Sciatic nerve (tissue), 2 donors: ENCODE measurements at places on chromosomes 7 and 10.

GRCh38 chr10:27344568-27345454, 104.2 kb upstream of the ACBD5 start:
- no peak for DNase-seq

DNA sequence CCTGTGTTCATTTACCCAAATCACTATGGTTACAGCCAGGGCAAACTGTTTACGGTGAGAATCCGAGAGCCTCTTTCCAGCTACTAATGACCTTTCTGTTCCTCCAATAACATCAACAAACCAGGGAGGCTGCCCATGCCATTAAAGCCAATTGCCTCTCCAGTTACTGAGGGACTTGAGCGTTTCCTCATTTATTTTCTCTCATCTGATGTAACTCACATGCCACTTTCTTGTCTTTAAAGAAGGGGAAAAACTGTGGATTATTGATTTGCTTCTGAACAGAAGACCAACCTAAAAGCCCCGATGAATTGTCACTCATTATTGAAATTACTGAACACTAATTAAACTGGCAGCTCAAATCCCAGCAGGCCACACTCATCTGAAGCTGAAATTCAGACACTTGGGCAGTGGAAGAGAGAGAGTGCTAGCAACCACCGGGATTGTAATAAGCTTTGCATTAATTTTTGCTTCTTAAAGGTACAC, 595.8 kb upstream of the MKI67 start:
- DNase-seq, result no peak

DNA sequence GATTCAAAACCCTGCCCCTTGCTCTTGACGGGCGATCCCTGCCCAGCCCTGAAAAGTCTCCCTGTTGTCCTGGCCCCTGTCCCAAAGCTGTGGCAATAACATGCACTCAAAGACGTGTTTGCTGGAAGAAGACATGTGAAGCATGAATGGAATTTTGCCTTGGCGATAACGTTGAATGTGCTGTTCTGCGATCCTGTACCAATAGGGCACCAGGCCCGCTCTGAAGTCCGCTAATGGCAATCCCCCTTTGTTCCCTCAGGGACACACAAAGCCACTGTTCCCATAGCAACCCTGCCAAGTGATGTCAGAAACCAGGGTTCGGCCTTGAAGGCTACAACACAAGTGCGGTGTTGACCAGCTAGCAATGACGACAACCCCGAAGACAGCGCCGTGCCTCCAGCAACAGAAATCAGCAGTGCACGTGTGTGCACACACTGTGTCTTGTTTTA, 284.6 kb downstream of the KLF6 start:
- DNase-seq, result peak; percentile 81

- no peak for DNase-seq
Observed at GRCh38 chr7:140261522-140261921, 84.7 kb upstream of the KDM7A start.

- no peak for DNase-seq
Observed at GRCh38 chr7:47580811-47581331, 1.0 kb downstream of the TNS3 start.

DNA sequence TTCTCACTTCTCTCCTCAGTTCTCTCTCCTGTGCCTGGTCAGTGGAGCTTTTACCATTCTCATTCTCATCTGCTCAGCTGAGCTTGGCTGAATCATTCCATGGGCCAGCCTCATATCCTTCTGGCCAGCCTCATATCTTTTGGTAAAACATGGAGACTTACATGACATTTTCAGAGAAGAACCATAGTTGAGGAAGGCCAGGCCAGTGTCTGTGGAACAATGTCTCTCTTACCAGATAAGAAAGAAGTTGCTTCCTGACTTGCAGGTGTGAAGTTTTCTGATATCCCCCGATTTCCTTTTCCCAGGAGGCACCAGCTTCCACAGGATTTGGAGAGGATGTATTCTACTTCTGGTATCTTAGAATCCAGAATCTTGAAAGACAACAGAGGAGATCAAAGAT, 24.7 kb downstream of the ST7 start:
- no peak for DNase-seq

DNA sequence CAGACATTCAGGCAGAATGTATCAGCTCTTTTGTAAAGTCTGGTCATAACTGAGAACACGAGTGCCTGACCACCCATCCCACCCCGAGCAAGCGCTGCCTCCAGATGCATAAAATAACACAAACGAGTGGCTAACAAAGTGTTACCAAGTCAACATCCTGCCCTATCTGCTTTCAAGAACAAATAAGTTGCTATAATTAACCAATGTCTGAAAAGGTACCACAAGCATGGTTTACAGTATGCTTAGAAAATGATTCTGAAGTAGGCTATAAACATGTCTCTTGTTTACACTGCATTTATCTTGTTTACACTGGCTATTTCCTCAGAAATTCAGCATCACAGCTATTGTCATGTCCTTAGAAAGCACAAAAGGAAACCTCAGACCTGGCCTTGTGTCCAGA, 49.5 kb downstream of the PIK3AP1 start:
- no peak for DNase-seq

DNA sequence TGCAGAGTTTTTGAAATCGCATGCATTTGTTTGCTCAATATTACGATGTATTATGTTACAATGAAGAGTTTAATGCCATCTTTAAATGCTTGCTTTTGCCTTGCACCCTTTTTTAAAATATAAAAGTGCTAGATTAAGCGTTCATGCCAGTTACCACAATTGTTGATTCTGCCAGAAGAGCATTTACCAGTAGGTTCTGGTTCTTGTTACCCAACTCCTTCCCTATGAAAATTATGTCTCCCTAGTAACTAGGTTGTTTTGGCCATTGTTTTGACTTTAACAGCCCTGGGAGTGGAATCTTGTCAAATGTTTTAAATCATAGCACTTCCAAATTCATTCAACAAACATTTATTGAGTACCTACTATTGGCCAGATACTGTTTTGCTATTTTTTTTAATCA, 32.8 kb upstream of the CDK14 start:
- DNase-seq, result no peak

DNA sequence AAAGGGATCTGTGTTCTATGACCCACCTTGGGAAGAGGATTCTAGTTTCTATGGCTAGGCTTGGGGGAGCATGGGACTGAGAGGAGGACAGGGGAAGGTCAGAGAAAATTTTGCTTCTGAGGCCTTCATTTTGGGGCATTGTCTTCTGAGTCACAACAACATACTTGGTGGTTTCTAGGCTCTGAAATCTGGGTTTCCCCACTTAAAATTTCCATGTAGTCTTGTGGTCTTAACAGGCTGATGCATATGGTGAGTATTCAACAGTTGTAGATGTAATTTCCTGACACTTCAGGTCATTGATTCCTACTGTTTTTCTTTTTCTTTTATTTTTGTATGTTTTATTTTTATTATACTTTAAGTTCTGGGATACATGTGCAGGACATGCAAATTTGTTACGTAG, 88.5 kb downstream of the ANKRD7 start:
- no peak for DNase-seq

GRCh38 chr7:16822029-16822428, 17.2 kb upstream of the AGR2 start:
- DNase-seq, result no peak

- DNase-seq, result no peak
Observed at GRCh38 chr7:165661-166337, 26.6 kb upstream of the FAM20C start.

DNA sequence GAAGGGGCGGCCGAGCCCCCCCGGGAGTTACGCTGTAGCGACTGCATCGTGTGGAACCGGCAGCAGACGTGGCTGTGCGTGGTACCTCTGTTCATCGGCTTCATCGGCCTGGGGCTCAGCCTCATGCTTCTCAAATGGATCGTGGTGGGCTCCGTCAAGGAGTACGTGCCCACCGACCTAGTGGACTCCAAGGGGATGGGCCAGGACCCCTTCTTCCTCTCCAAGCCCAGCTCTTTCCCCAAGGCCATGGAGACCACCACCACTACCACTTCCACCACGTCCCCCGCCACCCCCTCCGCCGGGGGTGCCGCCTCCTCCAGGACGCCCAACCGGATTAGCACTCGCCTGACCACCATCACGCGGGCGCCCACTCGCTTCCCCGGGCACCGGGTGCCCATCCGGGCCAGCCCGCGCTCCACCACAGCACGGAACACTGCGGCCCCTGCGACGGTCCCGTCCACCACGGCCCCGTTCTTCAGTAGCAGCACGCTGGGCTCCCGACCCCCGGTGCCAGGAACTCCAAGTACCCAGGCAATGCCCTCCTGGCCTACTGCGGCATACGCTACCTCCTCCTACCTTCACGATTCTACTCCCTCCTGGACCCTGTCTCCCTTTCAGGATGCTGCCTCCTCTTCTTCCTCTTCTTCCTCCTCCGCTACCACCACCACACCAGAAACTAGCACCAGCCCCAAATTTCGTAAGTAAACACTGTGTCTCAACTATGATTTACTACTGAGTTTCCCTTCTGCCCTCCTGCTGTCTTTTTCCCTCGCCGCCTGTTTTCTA, 666 bp downstream of the NRG3 start:
- no peak for DNase-seq

GRCh38 chr7:35336444-35336843, 82.5 kb upstream of the TBX20 start:
- no peak for DNase-seq

DNA sequence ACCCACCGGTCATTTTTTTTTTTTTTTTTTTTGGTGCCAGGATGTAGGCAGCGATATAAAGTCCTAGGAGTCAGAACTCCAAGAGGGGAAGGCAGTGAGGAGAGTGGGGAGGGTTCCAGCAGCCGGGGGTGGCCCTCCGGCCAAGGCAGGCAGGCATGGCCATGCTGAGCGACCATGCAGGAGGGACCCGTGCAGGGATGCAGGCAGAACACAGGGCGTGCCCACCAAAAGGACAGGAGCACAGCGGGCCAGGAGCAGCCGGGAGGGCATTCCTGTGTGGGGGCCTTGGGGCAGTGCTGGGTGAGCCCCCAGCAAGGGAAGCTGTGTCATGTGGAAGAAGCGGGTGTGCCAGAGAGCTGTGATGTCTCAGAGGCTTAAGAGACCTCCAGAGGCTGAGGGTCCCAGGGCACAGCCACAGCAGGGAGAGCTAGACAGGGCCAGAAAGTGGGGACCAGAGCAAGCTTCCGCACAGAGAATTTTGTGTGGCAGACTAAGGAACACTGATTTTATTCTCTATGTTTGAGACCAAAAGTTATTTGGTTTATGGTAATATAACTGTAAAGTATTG, 5.7 kb downstream of the ZFAND2A start:
- no peak for DNase-seq

DNA sequence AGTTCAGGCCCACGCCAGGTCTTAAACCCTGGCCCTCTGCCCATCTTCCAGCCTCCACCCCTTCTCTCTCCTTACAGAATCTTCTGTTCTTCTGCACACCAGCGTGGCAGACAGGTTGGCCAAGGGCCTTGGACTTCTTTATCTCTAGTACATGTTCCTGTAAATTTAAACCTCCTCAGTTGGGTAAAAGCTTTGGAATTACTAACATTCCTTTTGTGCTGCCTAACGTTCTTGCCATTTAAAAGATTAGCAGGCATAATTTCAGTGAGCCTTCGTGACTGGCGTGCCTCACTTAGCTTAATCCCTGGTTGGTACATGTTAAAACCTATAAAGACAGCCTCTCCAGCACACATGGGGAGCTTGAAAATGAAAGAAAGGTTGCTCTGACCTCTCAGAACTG, 192.2 kb downstream of the CUX1 start:
- no peak for DNase-seq

- no peak for DNase-seq
Observed at GRCh38 chr10:69362471-69362954, 54.2 kb downstream of the TACR2 start.

GRCh38 chr7:73560109-73560835, 2.8 kb upstream of the BCL7B start:
- no peak for DNase-seq

DNA sequence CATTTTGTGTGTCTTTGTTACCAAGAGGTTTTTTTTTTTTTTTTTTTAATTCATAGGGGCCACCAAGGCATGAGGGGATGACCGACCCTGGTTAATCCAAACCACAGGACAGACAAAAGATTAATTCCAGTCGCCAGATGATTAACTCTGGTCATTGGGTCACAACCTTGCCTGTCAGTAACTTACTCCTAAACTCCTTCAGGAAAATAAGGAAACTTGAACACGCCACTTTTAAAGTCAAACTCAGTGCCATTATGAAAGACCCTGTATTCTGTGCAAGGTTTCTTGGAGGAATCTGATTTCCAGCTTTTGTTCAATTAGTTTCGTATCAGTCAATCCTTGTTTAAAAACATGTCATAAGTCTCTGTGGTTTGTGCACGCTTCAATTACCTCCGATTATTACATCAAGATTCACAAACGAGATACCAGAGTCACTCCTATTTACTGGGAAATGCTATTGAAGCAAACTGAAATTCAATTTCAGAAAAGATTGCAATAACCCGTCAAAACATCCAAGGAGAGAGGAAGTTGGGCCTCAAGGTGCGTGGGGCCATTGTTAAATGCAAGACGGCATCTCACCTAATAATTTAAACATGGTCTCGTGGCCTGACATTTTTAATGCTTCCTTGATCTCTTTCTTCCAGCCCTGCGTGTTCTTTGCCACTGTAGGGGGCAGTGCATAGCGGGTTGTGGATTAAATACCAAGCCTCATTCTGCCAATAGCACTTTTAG, 44.0 kb downstream of the NRP1 start:
- DNase-seq, result no peak

DNA sequence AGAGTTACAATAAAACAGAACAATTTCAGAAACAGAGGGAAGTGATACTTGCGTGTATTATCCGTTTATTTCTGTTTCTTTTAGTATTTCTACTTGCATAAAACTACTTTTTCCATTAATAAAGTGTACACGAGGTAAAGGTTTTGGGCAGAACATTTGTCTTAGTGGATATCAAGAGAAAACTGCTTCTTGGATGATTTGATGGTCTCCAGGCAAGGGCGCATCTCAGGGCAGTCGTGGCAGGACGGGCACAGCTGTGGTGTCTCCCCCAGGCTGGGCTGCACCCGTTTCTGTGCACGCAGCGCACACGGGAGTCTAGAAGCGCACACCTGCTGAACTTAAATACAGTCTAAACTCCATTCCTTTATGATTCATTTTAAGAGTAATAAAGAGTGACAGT, 23.4 kb upstream of the RNF32 start:
- no peak for DNase-seq

DNA sequence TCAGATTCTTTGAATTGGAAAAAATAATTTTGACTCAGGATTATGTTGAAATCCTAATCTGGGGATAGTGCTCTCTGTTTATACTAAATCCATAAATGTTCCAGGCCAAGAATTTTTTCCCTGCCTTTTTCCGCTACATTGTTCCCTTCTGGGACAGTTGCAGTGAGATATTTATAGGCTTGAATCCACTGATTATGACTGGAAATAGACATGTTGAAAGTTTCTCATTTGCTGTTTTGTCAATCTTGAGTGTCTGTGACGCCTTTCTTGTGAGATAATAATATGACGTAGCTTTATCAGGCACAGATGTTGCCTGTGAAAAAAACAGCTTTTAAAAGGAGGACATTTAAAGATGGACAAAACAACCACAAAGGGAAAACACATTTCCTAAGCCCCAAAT, 155.9 kb downstream of the ARID5B start:
- no peak for DNase-seq

- DNase-seq, result no peak
Observed at GRCh38 chr10:30436191-30436611, 2.2 kb downstream of the MAP3K8 start.
